Kidney (tissue), 22 donors: ENCODE measurements at places on chromosomes 2 and 18.

GRCh38 chr2:179951680-179952079, 55.4 kb downstream of the CWC22 start:
- DNase-seq, result no peak

GRCh38 chr2:13711154-13711553, 921.4 kb upstream of the LRATD1 start:
- no peak for DNase-seq

- no peak for DNase-seq
Observed at GRCh38 chr2:99507937-99508818, 18.4 kb upstream of the REV1 start.

DNA sequence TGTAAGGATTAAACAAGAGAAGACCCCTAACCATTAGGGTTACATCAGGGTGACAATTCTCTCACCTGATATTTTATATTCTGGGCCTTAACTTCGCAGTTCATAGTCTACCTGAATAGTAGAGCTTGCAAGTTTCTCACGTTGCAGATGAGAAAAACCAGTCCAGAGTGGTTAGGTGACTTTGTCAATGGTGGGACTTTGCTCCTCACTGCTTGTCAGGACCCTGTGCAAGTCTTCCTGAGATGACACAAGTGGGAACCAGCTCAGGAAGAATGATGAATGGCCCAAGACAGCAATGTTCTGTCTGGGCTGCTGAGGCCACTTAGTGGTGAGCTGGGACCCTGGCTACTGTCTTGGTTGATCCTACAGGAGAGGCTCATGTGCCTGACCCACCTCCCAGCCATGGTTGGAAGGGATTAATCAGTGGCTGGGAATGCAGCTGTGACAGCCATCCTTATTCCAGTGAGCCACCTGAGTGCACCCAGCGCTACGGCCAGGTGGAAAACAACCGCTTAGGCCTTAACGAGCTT, 16.9 kb downstream of the LGALSL start:
- no peak for DNase-seq

DNA sequence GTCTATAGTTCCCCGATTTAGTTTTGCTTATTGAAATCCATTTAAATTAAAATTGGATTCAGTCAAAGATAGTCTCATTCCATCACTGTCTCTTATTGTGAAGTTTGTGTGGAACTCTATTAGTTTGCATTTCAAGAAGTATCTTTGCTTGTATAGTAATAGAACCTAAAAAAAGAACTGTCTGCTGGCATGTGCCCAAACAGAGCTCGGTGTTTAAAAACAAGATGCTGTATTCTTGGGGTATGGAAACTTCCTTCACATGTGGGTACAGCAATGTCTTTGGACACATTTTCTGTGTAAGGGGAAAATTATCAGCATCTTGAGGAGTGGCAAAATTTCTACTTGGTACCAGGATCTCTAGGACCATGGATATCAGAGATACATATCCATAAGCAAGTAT, 292.6 kb downstream of the PLCL1 start:
- DNase-seq, result no peak

DNA sequence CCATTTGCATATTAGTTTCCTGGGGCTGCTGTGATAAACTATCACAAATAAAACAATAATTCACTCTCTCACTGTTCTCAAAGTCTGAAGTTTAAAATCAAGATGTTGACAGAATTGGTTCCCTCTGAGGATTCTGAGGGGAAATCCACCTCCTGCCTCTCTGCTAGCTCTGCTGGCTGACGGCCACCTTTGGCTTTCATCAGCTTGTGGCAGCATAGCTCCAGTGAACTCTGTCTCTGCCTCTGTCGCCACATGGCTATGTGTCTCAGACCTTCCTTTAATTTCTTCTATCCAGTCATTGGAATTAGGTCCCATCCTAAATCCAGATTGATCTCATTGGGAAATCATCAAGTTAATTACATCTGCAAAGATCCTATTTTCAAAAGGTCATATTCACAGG, 38.9 kb upstream of the TRIM43 start:
- no peak for DNase-seq

DNA sequence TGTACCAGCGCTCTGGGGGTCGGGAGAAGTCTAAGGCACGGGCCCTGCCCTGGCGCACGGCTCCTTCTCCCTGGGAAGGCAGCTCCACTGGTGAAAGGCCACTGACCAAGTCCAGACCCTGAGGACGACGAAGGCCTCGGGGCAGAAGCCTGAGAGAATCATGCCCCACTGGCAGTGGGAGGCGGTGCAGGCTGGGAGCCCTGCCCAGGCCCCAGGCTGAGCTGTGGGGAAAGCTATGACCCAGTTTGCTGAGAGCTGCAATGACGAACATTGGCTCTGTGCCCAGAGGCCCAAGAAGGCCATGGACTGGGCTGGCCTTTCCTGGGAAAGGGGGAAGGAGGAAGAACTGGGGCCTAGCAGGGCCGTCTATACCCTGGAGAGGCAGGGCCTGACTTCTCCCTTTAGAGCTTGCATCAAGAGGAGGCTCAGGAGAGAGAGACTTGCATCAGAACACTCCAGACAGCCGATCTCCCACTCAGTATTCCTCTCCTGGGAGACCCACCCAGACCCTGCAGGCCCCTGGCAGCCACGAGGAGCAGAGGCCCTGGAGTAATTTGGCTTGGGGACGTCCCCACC, 32.9 kb downstream of the HS1BP3 start:
- peak; percentile 78 for DNase-seq

DNA sequence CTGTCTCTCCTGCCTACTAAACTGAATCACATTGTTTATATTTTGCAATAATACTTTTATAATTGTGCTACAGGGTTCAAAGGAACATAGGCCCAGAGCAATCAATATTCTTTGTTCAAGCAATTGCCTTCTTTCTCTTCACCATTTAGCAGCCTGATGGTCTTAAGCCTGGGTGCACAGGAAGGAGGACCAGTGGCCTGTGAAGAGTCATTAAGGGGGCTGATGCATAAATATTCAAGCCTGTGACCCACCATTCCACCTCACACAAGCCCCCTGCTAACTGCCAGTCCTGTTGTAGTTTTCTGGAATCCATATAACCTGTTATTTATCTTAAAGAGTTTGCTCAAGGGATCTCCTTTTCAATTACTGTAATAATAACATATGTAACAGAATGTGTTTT, 56.0 kb downstream of the ABCA12 start:
- DNase-seq, result peak; percentile 62

GRCh38 chr2:44079686-44080085, 83.9 kb upstream of the LRPPRC start:
- DNase-seq, result no peak

- DNase-seq, result peak; percentile 19
Observed at GRCh38 chr2:204732019-204732418, 186.7 kb downstream of the PARD3B start.

GRCh38 chr18:32040936-32041335, 22.3 kb downstream of the RNF125 start:
- no peak for DNase-seq

- DNase-seq, result no peak
Observed at GRCh38 chr2:241834527-241835210, 24.0 kb downstream of the PDCD1 start.

DNA sequence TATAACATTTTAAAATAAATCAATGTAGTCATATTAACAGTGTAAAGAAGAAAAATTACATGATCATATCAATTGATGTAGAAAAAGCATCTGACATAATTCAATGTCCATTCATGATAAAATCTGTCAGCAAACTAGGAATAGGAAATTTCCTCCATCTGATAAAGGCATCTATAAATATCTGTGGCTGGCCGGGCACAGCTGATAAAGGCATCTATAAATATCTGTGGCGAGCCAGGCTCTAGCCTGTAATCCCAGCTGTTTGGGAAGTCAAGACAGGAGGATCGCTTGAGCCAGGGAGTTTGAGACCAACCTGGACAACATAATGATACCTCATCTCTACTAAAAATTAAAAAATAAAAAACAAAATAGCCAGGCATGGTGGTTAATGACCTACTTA, 18.1 kb upstream of the RANBP2 start:
- DNase-seq, result no peak

DNA sequence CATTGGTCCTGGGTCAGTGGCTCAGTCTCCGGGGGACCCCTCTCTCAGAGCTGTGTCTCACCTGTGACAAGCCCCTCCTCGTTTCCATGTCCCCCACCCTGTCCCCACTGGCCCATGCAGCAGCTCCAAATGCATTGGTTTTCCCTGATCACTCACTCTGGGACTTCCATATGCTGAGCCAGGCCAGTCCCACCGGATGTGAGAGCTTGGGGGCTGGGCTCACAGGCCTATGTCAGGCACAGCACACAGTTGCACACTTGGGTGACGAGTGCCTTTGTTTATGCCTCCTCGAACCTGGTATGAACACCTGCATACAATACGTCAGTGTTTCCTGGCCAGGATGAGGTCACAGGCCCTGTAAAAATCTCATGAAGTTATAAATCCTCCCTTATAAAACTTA, 232.5 kb downstream of the TFCP2L1 start:
- no peak for DNase-seq

GRCh38 chr2:30741576-30741975, 65.7 kb downstream of the CAPN13 start:
- no peak for DNase-seq

- DNase-seq, result no peak
Observed at GRCh38 chr2:141570474-141571131, 560.2 kb downstream of the LRP1B start.
